ENCODE measurements at places on chromosomes 7 and 10.
A peak's percentile ranks its signal among the peaks of the same experiment; 100 is the strongest.

- DNase-seq, result peak; percentile 21
Measured at GRCh38 chr7:64618785-64619456, 47.0 kb upstream of the ZNF107 start.

DNA sequence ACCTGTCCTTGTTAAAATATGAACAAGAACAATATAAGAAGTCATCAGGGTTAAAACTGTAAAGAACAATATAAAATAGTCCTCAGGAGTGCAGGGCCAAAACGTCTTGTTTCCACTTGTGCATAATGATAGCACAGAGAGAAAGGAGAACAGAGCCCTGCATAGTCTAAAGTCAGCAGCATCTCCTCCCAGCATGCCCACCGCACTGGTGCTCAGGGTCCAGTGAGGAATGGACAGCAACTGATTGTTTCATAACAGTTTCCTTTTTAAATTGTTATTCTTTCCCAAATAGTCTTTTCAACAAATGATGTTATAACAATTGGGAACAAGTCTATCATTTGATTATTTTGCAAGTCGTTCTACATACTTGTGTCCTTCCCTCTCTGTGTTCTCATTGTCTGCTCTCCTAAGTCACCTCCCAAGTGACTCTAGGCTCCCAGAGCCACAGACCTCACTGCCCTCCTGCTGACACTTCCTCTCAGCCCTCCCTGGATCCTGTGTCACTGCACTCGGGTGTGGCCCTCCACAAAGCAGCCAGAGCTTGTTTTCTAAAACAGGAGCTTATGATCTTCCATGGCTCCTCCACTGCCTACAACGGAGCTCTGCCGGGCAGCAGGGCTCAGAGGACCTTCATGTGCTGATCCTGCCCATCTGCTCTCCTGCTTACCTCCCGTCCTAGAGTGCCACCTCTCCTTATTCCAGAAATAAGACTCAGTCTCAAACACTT is 27.6 kb downstream of the COBL start:
- no peak for DNase-seq

- DNase-seq, result peak; percentile 69
Measured at GRCh38 chr10:101441541-101442455, 87.8 kb downstream of the BTRC start.

DNA sequence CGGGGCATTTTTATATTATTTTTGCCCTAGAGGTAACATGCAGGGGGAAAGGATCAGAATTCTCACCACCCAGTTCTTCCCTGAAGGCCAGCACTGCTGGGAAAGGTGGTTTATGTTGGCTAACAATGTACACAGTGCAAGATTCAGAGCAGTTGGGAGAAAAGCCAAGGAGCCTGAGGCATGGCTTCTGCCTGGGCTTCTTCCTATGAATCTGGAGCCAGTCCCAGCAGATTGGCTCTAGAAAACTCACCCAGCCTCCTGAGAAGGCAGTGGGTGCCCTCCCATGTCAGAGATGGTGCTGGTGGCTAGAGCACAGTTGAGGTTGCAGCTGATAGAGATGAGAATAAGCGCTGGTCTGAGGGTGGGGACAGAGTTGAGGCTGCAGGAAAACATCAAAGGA is 44.7 kb upstream of the GPR26 start:
- DNase-seq, result no peak

- DNase-seq, result no peak
Measured at GRCh38 chr10:29734962-29735627, 100.3 kb upstream of the SVIL start.

GRCh38 chr7:4025210-4025609 is 656.9 kb upstream of the FOXK1 start:
- no peak for DNase-seq

- no peak for DNase-seq
Measured at GRCh38 chr10:35517431-35518181, 87.5 kb upstream of the GJD4 start.

DNA sequence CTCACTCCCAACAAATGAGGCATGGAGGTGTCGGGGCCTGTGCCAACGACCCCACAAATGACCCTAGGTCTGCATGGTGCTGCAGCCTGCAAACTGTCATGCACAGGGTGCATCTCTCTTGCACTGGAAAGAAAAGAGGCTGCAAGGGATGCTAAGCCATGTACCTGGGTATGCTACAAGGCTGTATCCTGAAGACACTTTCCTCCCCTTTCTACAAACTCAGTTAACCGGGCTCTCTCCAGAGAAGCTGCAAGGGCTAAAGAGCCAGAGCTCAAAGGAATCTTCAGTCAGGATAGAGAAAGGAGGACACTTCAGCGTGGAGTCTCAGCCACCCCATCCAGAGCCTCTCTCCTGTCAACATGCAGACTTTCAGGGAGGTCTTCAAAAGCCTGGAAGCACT is 449.0 kb downstream of the GRID1 start:
- DNase-seq, result no peak

DNA sequence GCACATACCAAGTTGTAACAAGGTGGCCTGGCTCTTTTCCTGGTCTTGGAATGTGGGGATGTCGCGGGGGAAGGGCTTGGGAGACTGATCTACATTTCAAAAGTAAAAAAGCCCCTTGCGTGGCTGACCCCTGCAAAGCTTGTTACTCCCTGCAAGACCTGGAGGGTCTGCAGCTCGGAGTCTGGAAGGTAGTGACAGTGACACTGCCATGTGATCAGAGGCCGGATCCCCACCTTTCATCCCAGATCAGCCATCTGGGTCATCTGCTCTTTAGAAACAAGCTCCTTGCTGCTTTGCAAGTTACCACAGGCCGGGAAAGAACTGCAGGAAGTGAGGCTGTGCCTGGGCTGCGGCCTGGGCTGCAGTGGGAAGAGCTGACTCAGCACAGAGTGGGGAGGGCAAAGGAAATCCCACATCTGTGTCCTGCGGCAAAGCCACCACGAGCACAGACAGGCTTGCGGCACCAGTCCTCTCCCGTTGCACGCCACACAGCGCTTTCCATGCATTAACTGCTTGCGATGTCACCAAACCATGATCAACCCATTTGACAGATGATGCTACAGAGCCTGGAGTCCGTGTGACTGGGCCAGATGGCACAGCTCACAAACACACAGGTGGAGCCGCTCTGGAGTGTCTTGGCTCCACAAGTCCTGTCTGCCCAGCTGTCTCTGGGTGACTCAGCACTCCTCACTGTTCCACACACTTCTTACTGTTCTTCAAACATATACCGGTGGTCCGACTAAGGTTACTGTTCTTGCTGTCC is 97.7 kb downstream of the SH3PXD2A start:
- peak; percentile 86 for DNase-seq

- no peak for DNase-seq
Measured at GRCh38 chr10:91880310-91880709, 29.0 kb downstream of the FGFBP3 start.

DNA sequence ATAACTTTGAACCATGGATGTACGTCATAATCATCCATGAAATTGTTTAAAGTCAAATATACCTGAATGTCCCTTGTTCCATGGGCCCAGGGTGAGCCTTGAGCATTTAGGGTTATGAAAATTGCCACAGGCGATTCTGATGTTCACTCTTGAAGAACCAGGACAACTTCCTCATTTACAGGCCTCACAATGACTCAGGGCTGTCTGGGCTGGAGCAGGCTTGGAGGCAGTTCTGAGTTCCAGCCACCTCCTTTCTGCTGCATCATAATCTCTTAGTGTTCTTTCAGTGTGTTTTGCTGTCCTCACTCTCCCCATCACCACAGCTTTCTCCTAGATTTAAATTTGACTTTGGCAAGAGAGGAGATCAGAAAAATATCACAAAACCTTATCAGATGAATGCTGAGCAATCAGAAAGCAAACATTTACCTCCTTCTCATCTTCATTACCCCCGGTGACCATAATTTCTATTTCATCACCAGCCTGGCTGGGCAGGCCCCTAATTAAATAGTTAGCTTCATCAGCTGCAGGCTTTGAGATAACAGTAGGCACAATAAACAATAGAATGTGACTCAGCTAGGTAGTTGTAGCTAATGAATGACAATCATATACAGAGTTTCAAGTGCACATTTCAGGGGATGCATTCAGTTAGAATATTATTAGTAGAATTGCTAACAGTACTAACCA is 571.0 kb downstream of the SH2D4B start:
- peak; percentile 7 for DNase-seq

GRCh38 chr7:141359740-141360415 is 191.3 kb upstream of the AGK start:
- DNase-seq, result peak; percentile 7

DNA sequence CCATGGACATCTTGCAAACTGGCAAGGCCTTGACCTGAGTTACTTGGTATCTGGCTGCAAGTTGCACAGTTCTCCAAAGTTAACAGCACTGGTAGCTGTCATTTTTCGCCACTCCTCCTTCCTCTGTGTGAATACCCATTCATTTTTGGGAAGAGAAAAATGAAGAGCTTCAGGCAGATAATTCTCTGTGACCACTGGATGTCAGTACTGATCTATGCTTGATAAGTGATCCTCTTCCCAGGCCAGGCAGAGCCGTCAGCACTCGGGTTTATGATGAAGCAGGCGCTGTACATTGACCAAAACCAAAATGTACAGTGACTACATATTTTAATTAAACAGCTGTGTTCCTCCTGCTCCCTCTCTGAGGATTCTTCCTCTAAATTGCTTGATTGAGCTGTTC is 55.9 kb upstream of the PDZD8 start:
- peak; percentile 62 for DNase-seq

DNA sequence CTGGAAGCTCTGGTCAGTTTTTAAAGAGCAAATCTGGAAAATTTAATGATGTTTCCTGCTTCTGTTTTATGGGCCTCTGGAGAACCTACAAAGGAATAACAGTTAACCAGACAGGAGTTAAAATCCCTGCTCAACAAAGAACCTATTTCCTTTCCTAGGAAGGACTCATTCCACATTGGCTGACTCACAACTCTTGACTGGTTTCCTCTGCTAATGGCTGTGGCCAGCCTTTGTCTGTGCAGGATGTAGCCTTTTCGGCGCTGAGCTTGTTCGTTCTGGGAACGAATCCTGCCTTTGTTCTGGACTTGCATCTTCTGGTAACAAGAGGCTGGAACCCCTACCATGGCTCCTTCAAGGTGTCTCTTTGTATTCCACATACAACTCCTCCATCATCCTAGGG is 112.8 kb upstream of the PDCD4 start:
- DNase-seq, result peak; percentile 76

- DNase-seq, result peak; percentile 90
Measured at GRCh38 chr7:117019786-117020590, 66.7 kb downstream of the ST7 start.

DNA sequence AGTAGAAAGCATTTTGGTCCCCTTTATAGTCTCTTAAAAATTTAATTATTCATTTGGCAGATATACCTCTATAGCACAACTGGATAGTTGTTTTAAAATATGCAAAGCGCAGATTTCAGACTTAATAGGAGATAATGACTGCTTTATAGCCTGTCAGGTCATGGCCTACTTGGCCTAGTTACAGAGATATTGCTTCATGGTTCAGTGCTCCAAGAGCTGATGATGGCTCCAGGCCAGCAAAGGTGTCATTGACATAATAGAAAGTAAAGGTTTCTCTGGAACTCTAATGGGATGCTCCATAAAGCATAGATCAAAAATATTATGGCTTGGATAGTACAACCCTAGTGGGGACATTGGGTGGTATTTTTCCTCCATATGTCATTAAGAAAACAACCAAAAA is 285.7 kb downstream of the NXPH1 start:
- no peak for DNase-seq

DNA sequence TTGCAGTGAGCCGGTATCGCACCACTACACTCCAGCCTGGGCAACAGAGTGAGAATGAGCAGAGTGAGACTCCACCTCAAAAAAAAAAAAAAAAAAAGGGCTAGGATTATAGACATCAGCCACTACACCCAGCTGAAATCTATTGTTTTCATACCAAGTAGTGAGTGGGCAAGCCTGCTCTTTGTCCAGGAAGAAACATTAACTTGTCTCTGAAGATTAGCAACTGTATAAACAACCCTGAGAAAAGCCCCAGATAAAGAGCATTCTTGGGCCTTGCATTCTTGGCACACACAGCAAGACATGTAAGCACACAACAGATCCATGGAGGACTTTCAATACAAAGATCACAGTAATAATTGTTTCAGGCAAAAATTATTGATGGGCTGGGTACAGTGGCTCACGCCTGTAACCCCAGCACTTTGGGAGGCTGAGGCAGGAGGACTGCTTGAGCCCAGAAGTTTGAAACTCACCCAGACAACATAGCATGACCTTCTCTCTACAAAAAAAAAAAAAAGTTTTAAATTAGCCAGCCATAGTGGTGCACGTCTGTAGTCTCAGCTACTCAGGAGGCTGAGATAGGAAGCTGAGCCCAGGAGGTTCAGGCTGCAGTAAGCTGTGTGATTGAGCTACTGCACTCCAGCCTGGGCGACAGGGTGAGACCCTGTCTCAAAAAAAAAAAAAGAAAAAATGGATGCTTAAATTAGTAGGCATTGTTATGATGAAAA is 4.4 kb downstream of the PSPH start:
- DNase-seq, result peak; percentile 59

- DNase-seq, result peak; percentile 98
Measured at GRCh38 chr7:93011351-93012294, 106.2 kb downstream of the SAMD9 start.

GRCh38 chr10:1465993-1466764 is 271.1 kb downstream of the ADARB2 start:
- no peak for DNase-seq

DNA sequence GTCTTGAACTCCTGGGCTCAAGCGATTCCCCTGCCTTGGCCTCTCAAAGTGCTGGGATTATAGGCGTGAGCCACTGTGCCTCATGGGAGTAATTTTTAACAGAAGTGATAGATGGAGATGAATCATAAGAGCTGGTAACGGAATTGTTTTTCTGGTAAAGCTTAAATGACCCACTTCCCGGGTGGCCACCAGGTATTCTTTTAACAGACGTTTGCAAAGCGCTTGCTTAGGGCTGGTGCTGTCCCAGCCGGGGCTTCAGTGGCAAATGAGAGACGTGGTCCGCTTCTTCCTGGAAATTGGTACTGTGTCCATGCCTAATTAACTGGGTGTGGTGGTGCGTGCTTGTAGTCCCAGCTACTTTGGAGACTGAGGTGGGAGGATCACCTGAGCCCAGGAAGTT is 23.5 kb downstream of the CAMK1D start:
- no peak for DNase-seq

DNA sequence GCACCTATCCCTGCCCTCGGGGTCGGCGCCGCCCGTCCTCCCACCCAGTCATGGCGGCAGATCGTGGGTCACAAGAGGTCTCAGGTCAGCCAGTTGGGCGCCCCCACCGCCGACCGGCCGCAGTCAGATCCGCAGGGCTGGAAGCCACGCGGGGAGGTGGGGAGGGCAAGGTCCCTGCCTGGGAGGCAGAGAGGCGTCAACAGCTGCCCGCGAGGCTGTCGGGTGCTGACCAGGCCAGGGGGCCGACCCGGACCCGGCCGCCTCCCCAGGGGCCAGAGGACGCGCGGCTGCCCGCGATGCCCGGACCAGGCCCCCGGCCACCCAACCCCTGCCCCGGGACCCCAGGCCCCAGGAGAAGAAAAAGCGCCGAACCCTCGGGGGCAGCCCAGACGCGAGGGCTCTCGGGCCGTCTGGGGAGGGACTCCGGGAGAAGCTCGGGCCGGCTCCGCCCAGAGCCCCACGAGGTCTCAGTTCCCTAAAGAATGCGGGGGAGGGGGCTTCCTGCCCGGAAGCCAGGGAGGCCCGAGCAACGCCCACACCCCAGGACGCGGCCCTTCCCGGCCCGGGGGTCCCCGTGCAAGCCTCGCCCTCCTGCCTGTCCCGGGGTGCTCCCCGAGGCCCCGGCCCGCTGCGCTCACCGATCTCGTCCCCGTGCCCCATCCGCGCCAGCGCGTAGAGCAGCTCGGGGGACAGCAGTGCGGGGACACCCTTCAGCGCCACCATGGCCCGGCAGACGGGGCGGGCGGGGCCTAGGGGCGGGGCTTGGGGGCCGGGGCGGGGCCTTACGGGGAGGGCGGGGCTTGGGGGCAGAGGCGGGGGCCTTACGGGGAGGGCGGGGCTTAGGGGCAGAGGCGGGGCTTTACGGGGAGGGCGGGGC is at the start of gene FUOM:
TSS of gene FUOM (minus strand) at position 735 of the 877 bp plus-strand sequence. CDS start at position 723, 12 bp downstream.
- peak; percentile 61 for DNase-seq

Measured in fibroblast of upper back skin (primary cell).